Epithelial cell of prostate (primary cell): ENCODE measurements at places on chromosomes 7 and 10.
A peak's percentile ranks its signal among the peaks of the same experiment; 100 is the strongest.

- peak; percentile 41 for DNase-seq
Observed at GRCh38 chr10:16893664-16894063, 76.4 kb upstream of the RSU1 start.

- no peak for DNase-seq
Observed at GRCh38 chr10:48797830-48798229, 113.2 kb downstream of the WDFY4 start.

GRCh38 chr10:14439451-14440259, 108.9 kb upstream of the FRMD4A start:
- DNase-seq, result no peak

DNA sequence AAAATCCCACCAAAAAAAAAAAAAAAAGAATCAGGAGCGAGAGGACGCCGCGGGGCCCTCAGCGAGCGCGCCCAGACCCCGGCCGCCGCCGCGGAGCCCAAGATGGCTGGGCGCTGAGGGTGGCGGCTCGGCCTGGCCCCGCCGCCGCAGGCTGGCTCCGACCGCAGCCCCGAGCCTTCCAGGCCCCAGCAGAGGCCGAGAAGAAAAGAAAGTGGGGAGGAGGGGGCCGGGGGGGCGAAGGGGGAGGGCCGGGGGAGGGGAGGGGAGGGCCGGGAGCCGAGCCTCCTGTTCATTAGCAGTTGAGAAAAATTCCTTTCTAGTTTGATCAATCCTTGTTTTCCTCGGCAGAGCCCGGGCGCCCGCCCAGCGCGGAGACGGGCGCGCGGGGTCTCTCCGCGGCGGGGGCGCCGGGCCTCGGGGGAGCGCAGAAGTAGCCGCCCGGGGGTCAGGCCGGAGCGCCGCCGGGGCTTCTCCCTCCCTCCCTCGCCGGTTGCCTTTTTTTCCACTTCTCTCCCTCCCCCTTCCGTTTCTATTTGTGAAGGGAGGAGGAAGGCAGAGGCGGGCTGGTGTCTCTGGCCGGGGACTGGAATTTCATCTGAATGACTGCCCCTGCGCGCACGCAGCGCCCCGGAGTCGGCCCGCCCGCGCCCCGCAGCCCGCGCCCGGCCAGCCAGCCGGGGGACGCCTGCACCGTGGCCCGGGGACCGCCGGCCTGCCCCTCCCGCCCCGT, 778 bp upstream of the TRIM8 start:
- no peak for DNase-seq

DNA sequence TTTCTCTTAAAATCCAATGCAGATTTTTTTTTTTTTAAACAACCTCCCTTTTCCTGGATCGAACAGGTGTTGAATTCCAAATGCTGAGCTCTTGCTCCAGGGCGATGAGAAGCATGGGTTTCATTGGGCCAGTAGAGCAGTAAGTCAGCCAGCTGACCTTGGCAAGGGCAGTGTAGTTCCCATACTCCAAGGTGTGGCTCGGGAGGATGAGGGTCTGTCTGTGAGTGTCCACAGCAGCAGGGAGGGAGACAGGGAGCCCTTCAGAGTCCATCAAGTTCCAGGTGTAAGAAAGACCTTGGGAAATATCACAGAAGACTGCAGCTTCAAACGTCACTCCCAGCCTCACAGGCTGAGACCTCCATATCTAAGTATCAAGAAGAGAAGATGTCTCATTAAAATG, 50.4 kb downstream of the PKD1L1 start:
- no peak for DNase-seq

GRCh38 chr7:117227091-117227490, 95.8 kb downstream of the WNT2 start:
- DNase-seq, result no peak
